ENCODE measurements at places on chromosomes 12 and 14.

DNA sequence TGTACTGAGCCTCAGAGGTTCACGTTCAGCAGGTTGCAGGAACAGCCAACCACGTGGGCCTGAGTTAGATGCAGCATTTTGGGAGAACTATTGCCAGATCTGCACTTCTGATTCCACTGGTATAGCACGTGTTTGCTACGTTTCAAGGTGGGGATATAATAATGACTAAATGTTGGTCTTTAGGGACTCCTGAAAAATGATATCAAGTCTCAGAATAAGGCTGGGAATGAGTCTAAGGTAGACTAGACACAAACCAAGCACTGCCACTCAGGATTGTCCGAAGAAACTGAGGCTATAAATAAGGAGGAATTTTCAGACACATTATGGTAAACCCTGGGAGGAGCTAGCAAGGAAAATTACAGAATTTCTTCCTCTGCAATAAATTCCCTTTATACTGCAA is 98.1 kb downstream of the ESR2 start:
- DNase-seq, result no peak

DNA sequence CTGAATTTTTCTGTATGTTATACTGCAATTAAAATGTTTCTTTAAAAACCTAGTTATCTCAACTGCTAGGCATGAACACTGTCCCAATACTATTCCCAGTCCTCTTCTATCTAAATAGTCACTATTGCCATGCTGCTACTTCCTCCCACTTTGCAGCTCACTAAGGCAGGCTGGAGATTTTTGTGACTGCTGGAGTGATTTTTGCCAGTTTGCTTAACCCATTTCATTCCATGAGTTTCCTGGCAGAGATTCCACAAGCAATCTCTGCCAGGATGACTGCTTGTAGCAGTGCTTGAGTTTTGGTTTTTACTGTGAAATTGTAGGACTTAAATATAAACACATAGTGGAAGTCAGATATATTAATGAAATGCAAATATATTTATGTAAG is 80.8 kb downstream of the BHLHE41 start:
- no peak for DNase-seq

DNA sequence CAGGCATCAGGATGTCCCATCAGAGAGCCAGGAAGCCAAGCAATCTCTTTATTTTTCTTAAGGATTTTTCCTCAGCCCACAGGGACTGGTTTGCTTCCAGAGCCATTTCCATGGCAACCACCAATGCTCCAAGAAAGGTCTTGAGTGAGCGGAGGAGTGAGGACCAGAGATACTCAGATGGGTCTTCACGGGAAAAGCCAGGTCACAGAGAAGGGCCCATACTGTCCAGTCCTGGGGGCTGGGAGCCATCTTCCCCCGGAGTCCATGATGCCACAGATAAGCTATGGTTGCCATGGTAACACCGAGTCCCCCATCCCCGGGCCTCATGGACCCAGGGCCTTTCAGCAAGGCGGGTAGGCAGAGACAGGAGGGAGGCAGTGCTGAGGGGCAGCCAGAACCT is 28.6 kb downstream of the CMKLR1 start:
- DNase-seq, result no peak

DNA sequence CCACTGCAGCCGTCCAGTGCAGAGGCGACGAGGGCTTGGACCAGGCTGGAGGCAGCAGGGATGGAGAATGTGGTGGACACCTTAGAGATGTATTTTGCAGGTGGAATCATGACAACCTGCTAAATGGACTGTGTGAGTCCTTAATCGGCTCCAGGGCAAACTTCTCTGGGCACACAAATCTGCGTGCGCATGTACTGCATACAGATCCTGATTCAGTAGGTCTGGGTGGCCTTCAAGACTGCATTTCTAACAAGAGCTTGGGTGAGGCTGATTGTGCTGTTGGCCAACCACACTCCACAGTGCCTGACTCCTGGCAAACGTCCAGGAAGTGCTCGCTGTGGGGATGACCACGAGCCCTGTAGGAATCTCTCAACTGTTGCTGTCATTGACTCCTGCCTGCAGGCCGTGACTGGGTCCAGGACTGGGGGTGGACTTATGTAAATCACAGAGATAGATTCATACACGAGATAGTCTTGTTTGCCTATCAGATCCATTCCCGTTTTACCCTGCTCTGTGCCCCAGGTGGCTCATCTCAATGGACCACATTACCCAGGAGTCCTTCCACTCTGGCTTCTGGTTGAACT is 27.2 kb downstream of the JDP2 start:
- no peak for DNase-seq

GRCh38 chr14:69542311-69542710 is 32.4 kb downstream of the CCDC177 start:
- DNase-seq, result no peak

GRCh38 chr12:108582978-108583770 is 14.7 kb downstream of the TMEM119 start:
- DNase-seq, result no peak

GRCh38 chr14:52400846-52401245 is 86.7 kb downstream of the PTGER2 start:
- no peak for DNase-seq

- no peak for DNase-seq
Measured at GRCh38 chr14:34324363-34324795, 137.7 kb downstream of the SPTSSA start.

GRCh38 chr12:44842669-44843068 is 33.4 kb downstream of the NELL2 start:
- no peak for DNase-seq

GRCh38 chr12:54945082-54945481 is 39.5 kb downstream of the TESPA1 start:
- DNase-seq, result no peak
